ENCODE measurements at places on chromosomes 5 and 9.
A peak's percentile ranks its signal among the peaks of the same experiment; 100 is the strongest.

GRCh38 chr9:27367175-27367798 lies 70.3 kb upstream of the EQTN start:
- DNase-seq, result no peak

DNA sequence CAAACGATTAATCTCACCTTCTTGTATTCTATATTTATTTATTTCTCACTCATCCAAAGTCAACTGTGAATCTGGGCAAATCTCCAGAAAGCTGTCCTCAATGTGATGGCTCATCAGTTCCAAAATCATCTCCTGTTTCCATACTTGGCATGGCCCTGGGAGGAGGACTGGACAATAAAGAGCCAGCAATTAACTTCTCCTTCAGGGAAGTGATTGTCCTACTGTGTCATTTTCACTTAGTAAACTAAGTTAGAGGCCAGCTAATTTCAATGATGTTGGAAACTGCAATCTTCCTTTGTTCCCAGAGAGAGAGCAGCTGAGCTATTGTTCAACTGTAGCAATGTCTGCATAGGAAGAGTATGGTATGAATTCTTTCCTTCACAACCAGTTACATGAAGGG lies 17.5 kb downstream of the CDH12 start:
- no peak for DNase-seq

DNA sequence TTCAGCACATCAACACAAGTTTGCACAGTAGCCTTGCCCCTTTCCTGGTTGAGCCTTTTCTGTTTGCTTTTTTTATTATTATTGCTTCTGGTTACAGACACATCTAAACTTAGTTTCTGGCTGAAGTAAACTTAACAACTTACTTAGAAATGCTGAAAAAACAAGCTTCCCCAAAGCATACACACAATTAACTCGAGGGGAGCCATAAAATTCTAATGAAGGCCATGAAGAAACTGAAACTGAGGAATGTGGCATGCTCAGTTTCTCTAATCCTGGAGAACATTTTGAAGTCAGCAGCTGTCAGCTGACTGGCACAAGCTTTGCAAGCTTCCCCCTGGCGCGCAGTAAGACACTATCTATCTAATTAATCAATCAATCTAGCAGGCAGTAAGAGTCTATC lies 3.7 kb downstream of the MYO10 start:
- DNase-seq, result no peak

- DNase-seq, result no peak
These were observed 9.1 kb upstream of the MGAT1 start for GRCh38 chr5:180811623-180812124.

- DNase-seq, result no peak
These were observed 81.1 kb upstream of the EPB41L4B start for GRCh38 chr9:109401990-109402318.

DNA sequence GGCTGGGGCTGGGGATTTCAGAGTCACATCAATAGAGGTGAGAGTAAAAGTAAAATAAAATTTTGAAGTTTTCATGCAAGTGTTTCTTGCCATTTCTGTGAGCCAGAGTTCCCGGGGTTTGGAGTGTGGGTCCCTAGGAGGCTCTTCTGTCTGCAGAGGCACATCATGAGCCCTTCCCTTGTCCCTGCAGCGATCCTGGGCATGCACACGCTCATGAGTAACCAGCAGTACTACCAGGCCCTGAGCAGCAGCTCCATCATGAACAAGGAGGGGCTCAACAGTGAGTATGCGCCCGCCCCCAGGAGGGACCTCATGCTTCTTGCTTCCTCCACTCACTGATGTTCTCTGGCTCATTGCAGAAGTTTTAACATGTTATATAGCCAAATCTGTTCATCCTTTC lies 61.1 kb downstream of the TMOD1 start:
- no peak for DNase-seq

GRCh38 chr5:175823731-175824525 lies 47.5 kb upstream of the CPLX2 start:
- DNase-seq, result no peak

- DNase-seq, result no peak
These were observed 2062.2 kb upstream of the CDH6 start for GRCh38 chr5:29131285-29131684.

DNA sequence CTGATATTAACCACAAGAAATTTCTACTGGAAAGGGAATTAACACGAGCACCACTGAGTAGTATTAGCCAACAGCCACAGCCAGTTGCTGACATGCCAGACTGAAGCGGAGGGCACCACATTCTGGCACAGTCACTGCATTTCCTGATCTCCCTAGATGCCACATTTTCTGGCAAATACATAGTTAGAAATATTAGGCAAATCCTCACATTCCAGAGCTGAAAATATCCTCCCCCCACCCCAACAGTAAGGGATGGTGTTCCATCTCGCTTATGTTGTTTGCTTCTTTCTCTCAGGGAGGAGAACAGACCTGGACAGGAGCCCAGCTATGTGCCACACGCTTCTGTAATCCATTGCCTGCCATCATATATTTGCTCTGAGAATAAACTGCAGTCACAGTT lies 32.8 kb upstream of the MCTP1 start:
- no peak for DNase-seq

- DNase-seq, result no peak
These were observed 22.7 kb upstream of the QSOX2 start for GRCh38 chr9:136268318-136268717.

GRCh38 chr9:34651321-34651720 lies 664 bp upstream of the IL11RA start:
- no peak for DNase-seq

GRCh38 chr5:23466401-23466912 lies 41.0 kb upstream of the PRDM9 start:
- no peak for DNase-seq

DNA sequence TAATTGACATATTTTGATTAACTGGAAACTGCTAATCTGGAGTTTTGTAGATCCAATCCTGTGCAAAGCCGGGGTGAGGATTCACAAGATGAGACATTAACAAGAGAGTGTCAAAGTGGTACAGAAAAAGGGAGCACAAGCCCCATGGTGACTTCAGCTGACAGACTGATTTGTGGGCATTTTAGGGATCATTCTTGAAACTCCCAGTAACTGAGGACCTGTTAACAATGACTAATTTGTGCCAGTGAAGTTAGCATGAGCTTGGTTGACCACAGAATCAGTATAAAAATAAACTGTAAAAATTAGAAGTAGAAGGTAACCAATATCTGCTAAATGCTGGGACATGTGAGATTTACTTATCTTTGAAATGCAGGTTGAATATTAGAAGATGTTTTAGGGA lies 1578.3 kb downstream of the EFNA5 start:
- DNase-seq, result no peak

- no peak for DNase-seq
These were observed 11.0 kb downstream of the TRIP13 start for GRCh38 chr5:903756-904096.

- no peak for DNase-seq
These were observed 59.1 kb downstream of the PDE6A start for GRCh38 chr5:149885513-149885912.

DNA sequence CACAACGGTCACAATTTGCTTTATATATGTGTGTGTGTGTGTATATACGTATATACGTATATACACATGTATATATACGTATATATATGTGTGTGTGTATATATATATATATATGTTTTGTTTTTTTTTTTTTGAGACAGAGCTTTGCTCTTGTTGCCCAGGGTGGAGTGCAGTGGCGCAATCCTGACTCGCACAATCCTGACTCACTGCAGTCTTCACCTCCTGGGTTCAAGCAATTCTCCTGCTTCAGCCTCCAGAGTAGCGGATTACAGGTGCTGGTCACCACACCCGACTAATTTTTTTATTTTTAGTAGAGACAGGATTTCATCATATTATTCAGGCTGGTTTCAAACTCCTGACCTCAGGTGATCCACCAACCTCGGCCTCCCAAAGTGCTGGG lies 3.1 kb downstream of the RNF38 start:
- no peak for DNase-seq

- peak; percentile 47 for DNase-seq
These were observed 52.2 kb upstream of the DAB2IP start for GRCh38 chr9:121598965-121599871.

GRCh38 chr9:37417857-37418618 lies 4.5 kb upstream of the GRHPR start:
- DNase-seq, result no peak

- DNase-seq, result no peak
These were observed 343.2 kb downstream of the TRIM32 start for GRCh38 chr9:117030254-117030768.

GRCh38 chr9:37453827-37454226 lies 11.4 kb downstream of the ZBTB5 start:
- no peak for DNase-seq

GRCh38 chr5:103271570-103272289 lies 13.2 kb downstream of the MACIR start:
- no peak for DNase-seq

GRCh38 chr5:164237486-164237885 lies 732.1 kb downstream of the MAT2B start:
- no peak for DNase-seq

DNA sequence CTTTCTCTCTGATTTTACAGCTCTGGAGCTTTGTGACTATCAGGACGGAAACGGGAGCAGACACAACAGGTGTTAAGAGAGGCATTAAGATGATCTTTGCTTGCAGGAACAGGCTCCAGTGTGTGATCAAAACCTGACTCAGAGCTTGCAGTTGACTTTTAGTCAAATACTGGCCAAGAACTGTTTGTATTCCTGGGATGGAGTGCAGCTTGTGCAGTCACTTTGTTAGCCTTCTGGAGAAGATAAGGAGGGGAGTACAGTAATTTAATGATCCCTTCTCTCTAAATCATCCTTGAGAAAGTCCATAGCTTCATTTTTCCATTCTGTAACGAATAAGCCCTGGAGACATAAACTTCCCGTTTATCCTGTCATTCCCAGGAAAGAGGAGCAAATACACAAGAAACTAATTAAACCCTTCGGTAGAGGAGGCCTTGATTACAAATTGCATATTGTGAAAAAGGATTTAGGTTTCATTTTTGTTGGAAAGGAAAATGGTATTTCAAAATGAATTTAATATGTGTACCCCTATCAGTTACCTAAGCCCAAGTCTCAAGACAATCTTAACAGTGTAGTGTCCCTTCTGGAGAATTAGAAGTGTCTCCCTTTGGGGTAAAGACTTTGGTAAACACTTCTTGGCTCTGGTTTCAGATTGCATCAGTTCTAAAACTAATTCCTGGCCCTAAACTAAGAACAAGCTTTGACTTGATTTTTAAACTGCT lies 3.1 kb upstream of the STOM start:
- DNase-seq, result no peak

GRCh38 chr5:138623053-138623452 lies 47.9 kb upstream of the HSPA9 start:
- no peak for DNase-seq

DNA sequence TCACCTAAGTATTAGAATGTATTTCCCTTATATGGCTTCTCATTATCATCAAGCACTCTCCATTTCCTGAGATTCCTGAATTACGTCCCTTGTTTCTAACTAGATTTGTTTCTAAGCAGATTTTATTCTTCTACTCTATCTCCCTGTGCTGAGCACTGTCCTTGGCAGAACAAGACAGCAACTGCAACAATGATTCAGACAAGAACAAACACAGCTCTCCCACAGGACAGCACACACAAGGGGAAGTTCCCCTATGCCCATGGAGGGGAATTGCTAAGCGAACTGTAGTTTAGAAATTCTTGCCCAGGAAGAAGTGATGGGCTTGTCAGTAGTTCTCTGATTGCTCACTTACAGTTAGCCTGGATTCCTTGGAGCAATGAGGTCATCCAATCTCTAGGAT lies 759.9 kb downstream of the DTWD2 start:
- no peak for DNase-seq

DNA sequence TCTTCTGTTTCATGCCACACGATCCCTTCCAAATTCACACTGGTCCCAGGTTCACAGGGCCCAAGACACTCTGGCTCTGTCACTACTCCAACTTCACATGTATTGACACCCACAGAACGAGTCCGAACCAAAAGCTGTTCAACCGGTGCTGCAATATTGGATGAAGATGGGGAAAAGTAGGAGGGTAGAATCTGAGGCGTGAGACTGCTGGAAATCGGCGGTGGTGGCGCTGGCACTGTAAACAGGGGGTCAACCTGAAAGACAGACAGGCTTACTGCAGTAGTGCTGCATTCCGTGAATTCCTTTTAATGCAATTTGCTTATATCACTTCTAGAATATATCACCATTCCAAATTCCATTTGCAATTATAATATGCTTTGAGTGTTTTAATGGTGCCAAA lies 45.4 kb downstream of the ZNF608 start:
- no peak for DNase-seq

- DNase-seq, result no peak
These were observed 5.4 kb downstream of the RAD17 start for GRCh38 chr5:69374911-69375446.

DNA sequence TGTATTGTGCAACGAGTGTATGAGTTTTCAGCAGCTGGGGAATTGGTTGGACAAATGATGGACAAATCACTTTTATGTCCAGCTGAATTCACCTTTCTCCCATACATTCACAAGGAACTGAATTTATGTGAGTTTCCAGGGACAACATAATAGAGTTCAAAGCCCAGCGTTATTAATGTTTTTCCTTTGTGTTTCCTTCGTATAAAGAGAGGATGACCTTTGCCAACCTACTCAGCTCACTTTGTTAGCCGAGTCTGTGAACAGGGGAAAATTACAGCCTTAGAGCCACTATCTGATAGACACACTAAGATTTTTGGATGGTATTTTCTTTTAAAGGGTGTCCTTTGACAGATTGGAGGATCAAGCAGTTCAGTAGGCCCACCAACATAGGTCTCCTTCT lies 352.5 kb downstream of the KIF4B start:
- no peak for DNase-seq

GRCh38 chr5:87410931-87411330 lies 1.8 kb downstream of the CCNH start:
- DNase-seq, result no peak

DNA sequence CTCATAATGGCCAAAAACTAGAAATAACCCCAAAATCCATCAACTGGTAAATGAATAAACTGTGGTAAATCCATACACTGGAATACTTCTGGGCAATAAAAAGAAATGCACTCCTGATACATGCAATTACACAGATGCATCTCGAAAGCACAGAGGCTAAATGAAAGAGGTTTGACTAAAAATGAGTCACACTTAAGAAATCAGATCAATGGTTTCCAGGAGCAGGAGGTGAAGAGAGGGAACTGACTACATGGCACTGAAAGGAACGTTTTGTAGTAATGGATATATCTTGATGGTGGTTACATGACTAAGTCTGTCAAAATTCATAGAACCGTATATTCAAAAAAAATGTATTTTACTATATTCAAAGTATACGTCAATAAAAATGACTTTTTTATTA lies 42.4 kb downstream of the STRBP start:
- no peak for DNase-seq

DNA sequence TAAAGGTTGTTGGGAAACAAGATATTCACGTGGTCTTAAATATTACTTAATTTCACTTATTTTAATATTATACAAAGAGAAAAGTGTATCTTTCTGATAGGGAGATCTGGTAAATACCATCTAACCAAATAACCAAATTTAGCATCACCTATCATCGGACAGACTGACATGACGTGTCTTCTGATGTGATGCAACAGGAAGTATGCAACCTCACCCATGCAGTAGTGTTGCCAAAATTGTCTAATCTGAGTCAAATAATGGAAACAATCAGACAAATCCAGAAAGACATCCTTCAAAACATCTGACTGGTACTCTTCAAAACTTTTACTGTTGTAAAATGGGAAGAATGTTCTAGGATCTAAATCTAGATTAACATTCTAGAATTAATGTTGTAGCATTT lies 148.0 kb downstream of the FGF1 start:
- DNase-seq, result no peak
